ENCODE measurements at places on chromosomes 5 and 9.

DNA sequence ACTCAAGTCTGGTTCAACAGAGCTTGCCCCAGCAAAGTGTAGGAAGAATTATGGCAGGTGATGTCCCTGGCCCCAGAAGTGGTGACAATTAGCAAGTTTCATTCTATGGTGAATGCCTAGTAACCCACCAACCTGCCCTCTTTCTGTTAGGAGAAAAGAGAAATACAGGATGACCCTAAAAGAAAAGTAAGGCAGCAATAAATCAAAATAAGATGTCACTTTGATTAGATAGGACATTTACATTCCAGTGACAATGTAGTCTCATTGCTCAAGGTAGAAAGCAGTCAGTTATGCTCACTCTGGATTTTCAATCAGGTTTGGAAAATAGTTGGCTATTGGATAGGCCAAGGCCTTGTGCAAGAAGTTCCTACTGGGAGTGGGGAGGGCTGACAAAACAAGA is 5.6 kb upstream of the HSPA9 start:
- DNase-seq: no peak

- DNase-seq: no peak
Observed at GRCh38 chr9:126809068-126809467, 4.2 kb downstream of the ZBTB43 start.

- no peak for DNase-seq
Observed at GRCh38 chr9:94599102-94599501, 5.5 kb upstream of the FBP2 start.

DNA sequence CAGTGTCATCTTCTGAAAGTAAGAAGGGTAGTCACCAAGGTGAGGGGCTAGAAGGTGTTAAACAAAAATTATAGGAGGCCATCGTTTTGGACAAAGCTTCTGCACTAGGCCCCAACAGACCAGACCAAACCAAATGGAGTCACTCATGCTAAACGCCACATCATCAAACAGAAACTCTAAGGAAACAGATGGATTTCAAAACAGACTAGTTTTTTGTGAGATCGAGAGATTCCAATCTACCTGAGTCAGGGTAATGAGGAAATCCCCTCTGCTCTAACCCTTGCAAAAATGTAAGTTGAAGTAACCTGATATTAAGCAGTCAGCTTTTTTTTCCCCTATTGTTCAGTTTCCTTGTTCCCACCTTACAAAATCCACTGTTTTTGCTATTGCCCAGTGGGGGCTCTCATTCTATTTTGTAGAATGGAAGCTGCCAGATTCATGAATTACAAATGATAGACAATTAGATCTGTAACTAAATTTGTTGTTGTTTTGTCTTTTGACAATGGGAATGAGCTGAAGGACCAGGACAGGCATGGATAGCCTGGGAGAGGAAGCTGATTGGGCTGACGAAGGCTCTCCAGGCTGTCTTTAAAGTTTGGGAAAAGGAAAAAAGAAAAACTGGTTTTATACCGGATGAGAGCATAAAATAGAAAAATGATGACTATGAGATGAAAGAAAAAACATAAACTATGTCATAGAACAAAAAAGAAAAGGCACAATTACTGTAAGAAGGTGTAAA is 94.7 kb upstream of the ADAMTSL1 start:
- DNase-seq: peak; percentile 81

- no peak for DNase-seq
Observed at GRCh38 chr5:53434541-53434940, 45.9 kb upstream of the FST start.

GRCh38 chr5:179233909-179234562 is 111.2 kb downstream of the ADAMTS2 start:
- no peak for DNase-seq

- DNase-seq: no peak
Observed at GRCh38 chr9:73325983-73326382, 174.3 kb downstream of the ANXA1 start.

- no peak for DNase-seq
Observed at GRCh38 chr9:6415266-6415665, 2.3 kb downstream of the UHRF2 start.

DNA sequence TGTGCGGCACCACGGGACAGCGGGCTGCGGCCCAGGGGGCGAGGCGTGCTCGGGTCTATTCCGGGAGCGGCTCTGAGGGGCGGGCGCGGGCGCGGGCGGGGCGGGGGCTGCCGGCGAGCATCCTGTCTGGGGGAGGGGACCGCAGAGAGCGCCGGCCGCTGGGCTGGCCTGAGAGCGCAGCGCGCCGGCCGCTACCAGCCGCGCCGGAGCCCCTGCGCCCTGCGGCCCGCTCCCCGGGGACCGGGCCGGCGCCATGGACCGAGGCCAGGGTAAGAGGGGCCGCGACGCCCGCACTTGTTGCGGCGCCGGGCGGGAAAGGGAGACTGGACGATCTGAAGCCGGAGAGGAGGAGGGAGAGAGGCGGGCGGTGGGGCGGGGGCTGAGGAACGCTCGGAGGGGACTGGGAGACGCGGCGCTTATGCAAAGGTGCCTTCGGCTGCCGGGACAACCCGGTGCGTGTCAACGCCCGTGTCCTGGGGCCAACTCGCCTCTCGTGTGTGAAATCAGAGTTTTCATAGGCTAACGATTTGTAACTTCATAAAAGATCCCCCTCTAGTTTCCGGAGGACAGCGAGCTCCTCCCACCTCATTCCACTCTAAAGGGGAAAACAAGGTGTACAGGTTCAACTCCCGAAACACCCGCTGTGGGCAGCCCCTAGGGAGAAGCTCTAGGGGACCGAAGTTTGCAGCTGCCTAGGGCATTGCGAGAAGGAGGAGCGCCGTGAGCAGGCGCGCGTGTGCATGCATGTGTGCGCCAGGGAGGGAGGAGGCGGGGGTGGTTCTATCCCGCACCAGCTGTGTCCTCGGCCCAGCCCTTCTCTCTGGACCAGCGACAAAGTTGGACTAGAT is at the start of gene AFAP1L1:
TSS of gene AFAP1L1 (plus strand) at position 144 of the 848 bp plus-strand sequence. CDS start at position 254, 110 bp downstream.
- DNase-seq: peak; percentile 50

- DNase-seq: no peak
Observed at GRCh38 chr5:137792303-137792702, 38.1 kb upstream of the HNRNPA0 start.

- DNase-seq: no peak
Observed at GRCh38 chr9:126836216-126836615, 24.2 kb upstream of the ZBTB34 start.

DNA sequence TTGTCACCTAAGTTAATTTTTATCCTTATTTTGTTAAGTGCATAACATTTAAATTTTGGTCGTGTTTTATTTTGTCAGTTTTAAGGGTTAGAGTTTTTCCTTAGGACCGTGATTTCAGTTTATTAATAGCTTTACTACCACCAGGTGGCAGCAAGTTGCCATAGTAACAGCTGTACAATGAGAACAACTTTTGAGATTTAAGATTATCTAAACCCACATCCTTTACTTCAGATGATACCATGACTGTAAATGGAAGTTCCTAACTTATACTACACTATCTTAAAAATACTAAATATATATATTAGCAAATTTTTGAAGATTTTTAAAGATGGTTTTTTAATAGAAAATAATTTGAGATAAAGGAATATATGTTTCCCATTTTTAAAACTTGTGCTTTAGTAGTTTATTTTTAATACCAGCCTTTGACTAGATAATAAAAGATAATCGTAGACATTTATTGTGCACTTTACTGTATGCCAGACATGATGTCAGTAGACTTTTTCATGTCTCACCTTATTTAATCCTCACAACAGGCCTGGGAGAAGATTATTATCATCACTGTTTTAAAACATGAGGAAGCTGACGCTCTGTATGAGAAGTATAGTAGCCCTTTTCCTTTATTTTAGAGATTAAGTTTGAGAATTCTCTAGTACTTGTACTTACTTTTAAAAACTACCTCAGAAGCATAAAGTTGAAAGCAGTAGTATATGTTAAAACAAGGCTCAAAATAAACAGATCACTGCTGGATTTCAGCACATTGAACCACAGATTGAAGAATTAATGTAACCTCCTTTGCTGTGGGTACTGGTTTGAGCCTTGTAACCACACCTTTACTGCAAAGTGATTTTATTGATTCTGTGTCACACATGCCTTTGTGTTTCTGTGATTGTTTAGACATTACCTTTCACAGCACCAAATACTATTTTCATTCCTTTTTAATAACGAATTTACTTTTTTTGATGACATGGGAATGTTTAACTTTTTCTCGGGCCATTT is 27.5 kb downstream of the SREK1 start:
- DNase-seq: peak; percentile 61

DNA sequence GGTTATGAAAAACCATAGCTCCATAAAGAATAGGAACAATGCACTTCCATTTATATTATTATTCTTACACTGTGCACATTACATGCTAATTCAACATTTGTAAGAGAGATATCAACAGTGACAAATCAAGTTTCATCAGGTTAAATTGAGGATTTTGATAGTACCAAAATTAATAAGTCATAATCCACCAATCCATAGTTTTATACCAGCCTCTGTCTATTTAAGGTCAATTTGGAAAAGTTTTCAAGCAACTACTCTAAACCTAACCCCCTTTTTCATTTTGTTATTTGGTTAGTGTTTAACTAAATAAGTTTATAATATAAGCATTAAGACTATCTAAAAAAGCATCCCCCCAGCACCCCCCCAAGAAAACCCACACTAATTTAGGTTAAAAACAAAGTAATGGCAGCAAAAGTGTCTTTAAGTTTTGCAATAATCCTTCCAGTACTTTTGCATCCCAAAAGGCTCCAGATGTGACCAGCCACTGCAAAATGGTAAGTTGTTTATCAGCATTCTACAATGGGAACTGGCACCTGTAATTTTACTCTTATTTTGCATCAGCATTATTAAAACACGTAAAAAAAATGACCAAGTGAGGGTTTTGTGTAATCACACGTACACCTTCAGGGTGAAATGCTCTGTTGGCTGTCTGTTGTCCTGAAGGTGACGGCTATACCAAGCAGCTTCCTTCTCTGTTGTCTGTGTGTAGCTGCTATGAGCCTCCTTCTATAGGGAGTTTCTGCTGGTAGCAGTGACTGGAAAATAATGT is 36.8 kb upstream of the SSBP2 start:
- peak; percentile 58 for DNase-seq

GRCh38 chr5:125336401-125336800 is 590.0 kb upstream of the ZNF608 start:
- no peak for DNase-seq

DNA sequence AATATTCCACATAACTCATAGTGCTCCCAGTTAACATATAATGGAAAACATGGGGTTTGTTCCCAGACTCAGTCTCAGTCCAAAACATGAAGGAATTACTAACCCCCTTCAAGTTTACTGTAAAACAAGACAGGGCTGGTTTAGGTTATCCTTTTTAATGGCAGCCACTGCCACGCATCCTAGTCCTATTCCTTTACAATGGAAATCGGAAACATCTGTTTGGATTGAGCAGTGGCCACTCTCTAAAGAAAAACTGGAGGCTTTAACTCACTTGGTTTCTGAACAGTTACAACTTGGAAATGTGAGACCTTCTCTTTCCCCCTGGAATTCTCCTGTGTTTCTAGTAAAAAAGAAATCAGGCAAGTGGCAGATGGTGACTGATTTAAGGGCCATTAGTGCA is 609.9 kb upstream of the ACO1 start:
- DNase-seq: no peak

DNA sequence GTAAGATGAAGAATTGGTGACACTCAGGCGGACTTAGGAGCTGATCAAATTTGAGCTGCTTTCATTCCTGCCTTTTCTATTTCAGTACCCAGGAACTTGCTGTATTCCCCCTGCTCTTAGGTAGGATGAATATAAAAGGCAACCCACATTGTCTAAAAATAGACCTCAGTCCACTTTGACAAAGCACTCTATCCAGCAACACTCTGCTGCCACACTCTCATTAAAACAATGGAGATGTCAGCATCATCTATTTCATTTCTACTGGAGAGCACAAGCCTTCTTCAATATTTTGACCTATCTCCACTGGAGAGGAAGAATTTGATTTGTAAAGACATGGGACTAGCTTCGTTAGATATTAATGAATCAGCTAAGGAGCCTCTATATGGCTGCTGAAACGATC is 468.4 kb downstream of the PTPRD start:
- no peak for DNase-seq

GRCh38 chr5:153711755-153712154 is 221.3 kb downstream of the GRIA1 start:
- no peak for DNase-seq

DNA sequence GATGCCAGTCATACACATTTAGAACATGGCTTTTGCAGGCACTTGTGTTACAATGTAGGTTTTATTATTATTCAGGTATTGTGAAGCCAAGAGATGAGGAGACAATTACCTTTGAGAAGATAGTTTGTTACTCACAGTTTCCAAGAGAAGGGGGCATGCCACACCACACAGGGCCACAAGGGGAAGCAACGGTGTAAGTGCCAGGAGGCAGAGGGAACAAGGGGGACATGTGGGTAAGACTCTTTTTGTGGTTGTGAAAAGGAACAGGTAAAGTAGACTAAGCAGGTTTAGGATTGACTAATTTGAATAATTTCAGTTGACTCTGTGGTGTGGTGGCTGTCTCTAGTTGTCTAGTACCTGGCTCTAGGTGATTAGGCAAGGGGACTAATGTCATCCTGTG is 191.2 kb downstream of the TRPM6 start:
- DNase-seq: no peak

- DNase-seq: no peak
Observed at GRCh38 chr9:114834386-114834785, 28.5 kb upstream of the TNFSF15 start.

DNA sequence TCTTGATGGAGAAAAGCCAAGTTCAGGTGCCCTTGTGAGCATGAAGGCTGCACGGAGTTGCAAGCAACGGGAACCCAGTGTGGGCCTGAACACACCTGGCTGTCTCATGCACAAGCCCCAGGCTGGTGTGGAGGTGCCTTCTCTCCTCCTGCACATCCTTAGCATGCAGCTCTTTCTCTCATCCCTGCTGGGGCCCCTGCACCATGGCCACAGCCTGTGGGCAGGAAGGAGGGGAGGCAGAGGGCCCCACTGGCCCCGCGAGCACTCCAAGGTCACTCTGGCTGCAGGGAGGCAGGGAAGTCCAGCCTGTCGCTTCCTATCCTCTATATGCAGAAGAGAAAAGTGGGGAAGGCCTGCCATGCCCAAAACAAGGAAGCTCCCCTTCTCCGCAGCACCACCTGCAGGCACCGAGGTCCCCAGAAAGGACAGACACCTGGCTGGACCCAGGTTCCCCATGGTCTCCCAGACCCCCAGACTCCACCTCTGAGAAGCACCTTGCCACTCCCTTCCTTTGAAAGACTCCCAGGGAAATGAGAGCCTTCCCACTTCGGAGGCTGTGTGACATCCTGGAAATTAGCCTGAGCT is 18.6 kb downstream of the STKLD1 start:
- DNase-seq: no peak

All from fibroblast of skin of back (primary cell).